ENCODE measurements at places on chromosomes 2 and 18.
A peak's percentile ranks its signal among the peaks of the same experiment; 100 is the strongest.

DNA sequence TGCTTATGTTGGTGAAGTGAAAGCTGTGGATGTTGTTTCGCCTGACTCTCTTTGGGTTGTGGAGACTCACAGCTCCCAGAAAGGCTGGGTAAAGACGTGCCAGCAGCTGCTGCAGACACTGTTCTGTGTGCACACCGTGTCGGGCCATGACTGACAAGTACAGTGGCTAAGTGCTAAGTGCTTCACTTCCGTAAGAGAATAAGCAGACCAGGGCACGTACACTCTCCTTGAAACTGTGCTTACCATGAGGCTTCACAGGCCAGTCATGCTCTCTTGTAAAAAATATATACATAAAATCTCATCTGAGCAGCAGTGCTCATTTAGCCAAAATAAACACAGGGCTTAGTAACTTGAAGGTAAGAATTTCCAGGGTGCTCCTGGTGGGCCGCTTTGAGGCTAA, 86.0 kb downstream of the NRP2 start:
- peaks cover 2% of the 10 kb centered on the region for H3K4me1 ChIP-seq
- peaks cover 9% of the 10 kb centered on the region for H3K36me3 ChIP-seq
- no peak overlapping the region for H3K4me3 ChIP-seq

- no peak overlapping the region for H3K4me3 ChIP-seq
- no peaks in the 10 kb centered on the region for H3K36me3 ChIP-seq
- no peaks in the 10 kb centered on the region for H3K4me1 ChIP-seq
- no peak overlapping the region for H3K27ac ChIP-seq
- no peak for DNase-seq
Observed at GRCh38 chr2:180651596-180651995, 328.8 kb upstream of the UBE2E3 start.

GRCh38 chr2:139155991-139156390, 375.8 kb upstream of the NXPH2 start:
- no peak overlapping the region for H3K4me3 ChIP-seq
- no peaks in the 10 kb centered on the region for H3K4me1 ChIP-seq
- H3K27ac ChIP-seq: no peak overlapping the region
- no peak for DNase-seq

DNA sequence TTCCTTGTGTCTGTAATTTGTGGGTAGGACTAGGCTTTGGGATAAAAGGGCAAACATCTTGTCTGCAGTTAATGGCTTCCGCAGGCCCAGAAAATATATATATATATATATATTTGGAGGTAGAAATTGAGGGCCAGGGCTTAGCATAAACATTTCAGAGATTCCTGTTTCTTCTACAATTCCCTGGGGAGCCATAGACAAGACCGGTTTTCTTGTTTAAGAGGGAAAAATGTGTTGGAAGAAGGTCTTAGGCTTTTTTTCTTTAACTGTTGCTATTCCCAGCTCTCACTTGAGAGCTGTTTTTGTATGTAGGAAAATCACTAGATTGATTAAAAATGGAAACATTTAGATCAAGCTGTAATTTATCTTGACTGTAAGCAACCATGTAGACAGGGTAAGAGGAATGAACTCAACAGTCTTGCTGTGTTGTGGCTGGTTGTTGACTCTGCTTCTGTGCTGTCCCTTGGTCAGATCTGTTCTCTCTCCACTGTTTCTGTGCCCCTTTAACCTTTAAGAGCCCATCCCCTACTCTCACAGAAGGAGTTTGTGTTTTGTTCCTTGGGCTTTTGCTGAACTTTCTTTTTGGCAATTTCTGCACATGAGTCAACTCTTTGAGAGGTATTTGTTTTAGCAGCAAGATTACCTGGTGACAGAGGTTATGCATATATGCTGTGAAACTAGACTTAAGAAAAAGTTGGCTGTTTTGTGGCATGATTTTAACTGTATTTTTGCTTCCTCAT, 58.3 kb downstream of the EFEMP1 start:
- DNase-seq: no peak
- H3K4me1 ChIP-seq: peaks cover 9% of the 10 kb centered on the region
- H3K27me3 ChIP-seq: no peaks in the 10 kb centered on the region
- no peak overlapping the region for H3K4me3 ChIP-seq

GRCh38 chr2:212832211-212833195, 293.9 kb upstream of the ERBB4 start:
- no peaks in the 10 kb centered on the region for H3K4me1 ChIP-seq
- H3K27me3 ChIP-seq: no peaks in the 10 kb centered on the region
- no peaks in the 10 kb centered on the region for H3K36me3 ChIP-seq
- no peak overlapping the region for H3K4me3 ChIP-seq
- no peak overlapping the region for H3K27ac ChIP-seq

GRCh38 chr18:45805551-45805950, 19.9 kb upstream of the SIGLEC15 start:
- no peaks in the 10 kb centered on the region for H3K36me3 ChIP-seq
- DNase-seq: no peak
- no peak overlapping the region for H3K4me3 ChIP-seq
- no peaks in the 10 kb centered on the region for H3K27me3 ChIP-seq

GRCh38 chr2:173056705-173057364, 18.8 kb upstream of the MAP3K20 start:
- H3K27me3 ChIP-seq: no peaks in the 10 kb centered on the region
- no peaks in the 10 kb centered on the region for H3K4me1 ChIP-seq
- no peak overlapping the region for H3K27ac ChIP-seq
- no peaks in the 10 kb centered on the region for H3K36me3 ChIP-seq
- no peak for DNase-seq

- H3K36me3 ChIP-seq: no peaks in the 10 kb centered on the region
- H3K4me3 ChIP-seq: no peak overlapping the region
- no peaks in the 10 kb centered on the region for H3K27me3 ChIP-seq
- no peak for DNase-seq
Observed at GRCh38 chr2:28366496-28367282, 26.0 kb upstream of the FOSL2 start.

DNA sequence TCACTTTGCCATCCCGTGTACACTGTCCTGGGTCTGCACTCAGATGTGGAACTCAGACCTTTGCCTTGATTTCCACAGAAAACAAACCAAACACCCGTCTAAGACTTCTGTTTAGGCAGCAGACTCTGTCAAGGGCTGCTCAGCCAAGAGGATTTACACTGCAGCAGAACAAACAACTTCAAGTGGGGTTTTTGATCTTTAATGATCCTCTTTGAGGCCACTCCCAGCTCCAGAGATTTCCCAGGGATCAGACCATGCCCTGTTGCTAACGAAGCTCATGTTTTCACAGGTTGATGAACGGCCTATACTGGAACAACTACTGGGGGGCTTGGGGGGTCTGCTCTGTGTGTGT, 52.5 kb upstream of the LGALSL start:
- no peak overlapping the region for H3K27ac ChIP-seq
- H3K27me3 ChIP-seq: no peaks in the 10 kb centered on the region
- H3K36me3 ChIP-seq: no peaks in the 10 kb centered on the region
- no peak overlapping the region for H3K4me3 ChIP-seq

DNA sequence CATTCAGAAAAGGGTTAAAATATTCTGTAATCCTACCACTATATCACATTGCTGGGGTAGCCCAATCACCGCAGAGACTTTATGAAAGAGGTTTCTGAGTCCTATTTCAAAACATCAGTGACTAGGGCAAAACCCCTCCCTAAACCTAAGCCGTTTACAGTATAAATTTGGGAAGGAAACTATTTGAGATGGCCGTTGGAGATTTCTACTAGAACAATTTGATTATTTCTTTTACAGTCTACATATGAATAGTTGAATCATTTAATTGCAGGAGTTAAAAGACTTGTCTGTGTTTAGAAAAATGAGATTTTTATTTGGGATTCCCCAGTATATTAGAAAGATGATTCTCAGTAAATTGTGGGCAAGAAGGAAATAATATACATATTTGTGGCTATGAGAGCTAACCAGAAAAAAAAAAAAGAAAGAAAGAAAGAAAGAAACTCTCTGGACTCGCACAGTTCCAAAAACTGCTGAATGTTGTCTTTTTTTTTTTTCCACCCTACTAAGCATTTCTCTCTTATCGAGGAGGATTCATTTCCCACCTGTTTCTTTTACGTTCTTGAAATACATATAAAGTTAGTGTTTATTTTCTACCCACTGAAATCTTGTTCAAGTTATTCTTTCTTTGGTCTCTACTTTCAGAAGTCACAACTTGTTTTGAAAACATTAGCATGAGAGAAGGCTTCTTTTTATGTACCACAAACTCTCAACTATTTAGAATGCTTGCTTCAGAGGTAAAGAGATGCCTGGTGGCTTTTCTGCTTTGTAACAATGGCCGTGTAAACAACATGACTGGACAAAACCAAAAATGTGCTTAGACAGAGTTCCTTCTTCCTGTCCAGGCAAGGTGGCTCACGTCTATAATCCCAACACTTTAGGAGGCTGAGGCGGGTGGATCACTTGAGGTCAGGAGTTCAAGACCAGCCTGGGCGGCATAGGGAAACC, 65.9 kb downstream of the BCL2 start:
- no peaks in the 10 kb centered on the region for H3K36me3 ChIP-seq
- no peaks in the 10 kb centered on the region for H3K27me3 ChIP-seq
- H3K4me3 ChIP-seq: no peak overlapping the region
- no peaks in the 10 kb centered on the region for H3K4me1 ChIP-seq
- DNase-seq: no peak
- no peak overlapping the region for H3K27ac ChIP-seq

GRCh38 chr18:8741532-8741931, 36.2 kb downstream of the MTCL1 start:
- no peak for DNase-seq
- H3K36me3 ChIP-seq: no peaks in the 10 kb centered on the region
- no peaks in the 10 kb centered on the region for H3K4me1 ChIP-seq
- no peak overlapping the region for H3K4me3 ChIP-seq

- no peak overlapping the region for H3K4me3 ChIP-seq
- no peaks in the 10 kb centered on the region for H3K36me3 ChIP-seq
- H3K4me1 ChIP-seq: no peaks in the 10 kb centered on the region
- DNase-seq: no peak
Observed at GRCh38 chr18:58609536-58609993, 19.3 kb downstream of the ALPK2 start.

DNA sequence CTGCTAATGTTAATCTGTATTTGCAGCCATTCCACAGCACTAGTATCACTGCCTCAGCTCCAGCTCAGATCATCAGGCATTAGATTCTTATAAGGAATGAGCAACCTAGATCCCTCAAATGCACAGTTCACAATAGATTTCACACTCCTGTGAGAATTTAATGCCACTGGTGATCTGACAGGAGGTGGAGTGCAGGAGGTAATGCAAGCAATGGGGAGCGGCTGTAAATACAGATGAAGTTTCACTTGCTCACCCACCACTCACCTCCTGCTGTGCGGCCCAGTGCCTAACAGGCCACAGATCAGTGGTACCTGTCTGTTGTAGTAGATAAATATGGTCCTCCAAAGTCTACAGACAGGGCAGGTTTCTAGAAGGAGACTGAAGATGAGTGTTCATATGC, 97.7 kb upstream of the TMEFF2 start:
- no peaks in the 10 kb centered on the region for H3K27me3 ChIP-seq

DNA sequence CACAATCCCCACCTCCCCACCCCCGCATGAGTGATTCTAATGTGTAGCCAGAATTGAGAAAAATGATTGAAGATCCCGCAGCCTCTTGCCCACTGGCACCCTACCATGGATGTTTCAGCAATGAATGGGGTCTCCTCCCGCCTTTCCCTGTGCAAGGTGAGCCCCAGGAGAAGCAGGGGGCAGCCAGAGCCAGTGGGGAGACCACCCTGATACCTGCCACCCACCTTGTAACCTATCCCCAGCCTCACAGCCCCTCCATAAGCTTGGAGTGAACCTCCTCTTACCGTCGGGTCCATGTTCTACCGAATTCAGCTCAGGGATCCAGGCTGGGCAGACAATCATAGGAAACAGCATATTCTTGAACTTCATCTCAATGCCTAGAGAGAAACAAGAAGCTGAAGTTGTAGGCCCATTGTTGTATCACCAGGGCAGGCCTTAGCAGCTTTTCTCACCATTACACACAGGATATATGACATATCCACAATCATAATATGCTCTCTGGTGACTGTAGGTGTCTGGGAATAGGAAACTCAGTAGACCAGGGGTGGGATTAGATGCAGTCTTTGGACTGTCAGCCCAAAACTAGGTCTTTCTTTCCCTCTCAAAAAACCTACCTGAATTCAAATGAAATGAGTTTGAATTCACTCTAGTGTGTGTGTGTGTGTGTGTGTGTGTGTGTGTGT, 30.9 kb downstream of the XDH start:
- no peaks in the 10 kb centered on the region for H3K27me3 ChIP-seq
- H3K4me3 ChIP-seq: no peak overlapping the region

GRCh38 chr2:30233271-30234009, 2.1 kb downstream of the LBH start:
- no peaks in the 10 kb centered on the region for H3K27me3 ChIP-seq
- peak overlapping the region; percentile 92 for H3K4me3 ChIP-seq
- H3K27ac ChIP-seq: peak overlapping the region; percentile 94
- H3K36me3 ChIP-seq: no peaks in the 10 kb centered on the region

DNA sequence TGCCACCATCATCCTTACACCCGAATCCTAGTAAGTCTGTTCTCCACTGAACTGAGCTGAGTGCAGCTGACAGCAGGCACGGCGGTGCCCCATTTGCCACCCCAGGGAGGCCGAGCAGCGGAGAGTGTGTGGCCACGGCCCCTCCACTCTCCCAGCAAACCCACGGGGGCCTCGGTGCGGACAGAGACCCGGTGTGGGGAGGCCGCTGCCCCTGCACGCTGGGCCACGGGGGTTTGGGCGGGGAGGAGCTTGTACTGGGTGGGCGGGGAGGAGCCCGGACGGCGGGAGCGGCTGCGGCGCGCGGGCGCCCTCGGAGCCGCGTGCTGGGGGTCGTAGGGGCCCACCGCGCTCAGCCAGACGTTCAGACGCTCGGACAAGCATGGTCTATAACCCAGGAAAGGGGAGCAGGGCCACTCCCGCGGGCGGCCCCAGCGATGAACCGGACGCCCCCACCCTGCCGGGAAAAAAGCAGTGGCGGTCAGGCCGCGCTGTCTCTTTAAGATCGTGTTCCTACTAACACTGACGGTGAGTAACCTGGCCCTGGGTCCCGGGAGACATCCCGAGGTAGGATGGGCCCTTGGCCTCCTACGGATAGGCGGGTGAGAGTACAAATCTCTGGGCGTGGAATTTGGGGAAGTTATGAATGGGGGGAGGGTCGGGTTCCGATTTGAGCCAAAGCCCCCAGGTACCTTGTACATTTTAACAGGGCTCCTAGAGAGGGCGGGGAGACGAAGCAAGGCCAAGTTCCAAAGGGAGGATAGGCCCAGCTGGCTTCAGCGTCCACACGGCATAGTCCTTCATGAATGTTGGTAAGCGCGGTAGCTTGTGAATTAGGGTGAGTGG, at the start of gene ITPRIPL1:
ITPRIPL1 (plus strand) TSS at position 277 of the 843 bp plus-strand sequence; CDS start at position 800, 523 bp downstream.
- H3K4me1 ChIP-seq: no peaks in the 10 kb centered on the region
- DNase-seq: peak; percentile 79
- no peaks in the 10 kb centered on the region for H3K36me3 ChIP-seq

Data from aorta (tissue), 5 donors.